Stimulated activated CD4-positive, alpha-beta T cell treated with anti-CD3 and anti-CD28 coated beads, Interleukin-2, amount 100 ng/mL, for 4 hours (primary cell): ENCODE measurements at places on chromosomes 7 and 10.

DNA sequence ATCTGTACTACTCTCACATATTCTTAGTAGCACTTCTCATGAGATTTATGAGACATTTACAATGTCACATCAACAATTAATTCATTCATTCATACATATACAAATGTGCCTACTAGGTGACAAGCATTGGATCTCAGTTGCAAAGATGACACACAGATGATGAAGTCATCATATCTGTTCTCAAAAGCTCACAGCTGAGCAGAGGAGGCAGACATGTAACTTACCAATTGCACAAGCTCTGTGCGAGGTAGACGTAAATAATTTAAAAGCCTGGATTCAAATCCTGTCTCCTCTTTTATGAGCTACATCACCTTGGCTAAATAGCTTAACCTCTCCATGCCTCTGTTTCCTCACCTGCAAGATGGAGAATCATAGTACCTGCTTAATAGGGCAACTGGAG, 109.4 kb upstream of the FAM133B start:
- DNase-seq: no peak

DNA sequence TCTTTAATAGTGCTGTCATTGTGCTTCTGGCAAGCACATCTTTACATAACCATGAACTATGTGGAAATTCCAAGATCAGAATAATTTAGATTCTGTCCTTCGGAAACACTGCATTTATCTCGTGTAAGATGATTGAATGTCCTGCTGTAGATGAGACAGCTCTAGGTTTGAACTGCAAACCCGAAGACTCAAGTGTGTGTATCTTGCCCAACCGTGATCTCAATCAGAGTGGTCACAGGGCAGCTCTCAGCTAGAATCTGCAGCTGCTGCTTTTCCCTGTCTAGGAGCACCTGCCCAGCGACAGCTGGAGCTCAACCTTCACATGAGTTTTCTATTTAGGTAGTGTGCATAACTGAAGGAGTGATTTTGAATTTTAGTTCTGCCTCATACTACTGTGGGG, 17.5 kb upstream of the KIF20B start:
- DNase-seq: no peak

DNA sequence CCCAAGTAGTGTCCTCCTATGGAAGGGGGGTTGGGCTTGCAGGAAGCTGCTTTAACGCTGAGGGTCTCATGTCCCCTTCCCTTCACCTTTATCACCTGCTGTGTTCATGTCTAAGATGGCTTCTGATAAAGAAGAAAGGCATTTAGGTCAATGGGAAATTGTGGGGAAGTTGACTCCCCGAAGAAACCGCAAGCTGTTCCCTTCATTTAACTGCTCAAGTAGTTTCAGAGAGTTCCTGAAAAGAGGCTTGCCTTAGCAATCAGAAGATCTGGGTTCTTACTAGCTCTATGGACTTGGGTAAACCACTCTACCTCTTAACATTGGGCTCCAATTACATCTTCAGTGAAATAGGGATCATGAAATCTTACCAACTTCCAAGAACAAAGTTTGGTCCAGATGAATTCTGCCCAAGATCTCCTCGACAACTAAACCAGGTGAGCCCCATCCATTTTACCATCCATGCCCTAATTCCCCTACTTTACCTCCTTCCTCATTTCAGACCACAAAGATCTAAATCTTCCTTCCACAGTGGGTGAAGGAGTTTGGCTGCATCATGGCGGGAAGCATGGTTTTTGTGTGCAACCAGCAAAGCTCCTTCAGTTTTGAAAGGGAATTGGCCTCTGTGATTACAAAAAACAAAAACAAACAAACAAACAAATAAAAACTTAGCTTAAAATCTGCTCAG, 30.4 kb upstream of the UCN3 start:
- no peak for DNase-seq

DNA sequence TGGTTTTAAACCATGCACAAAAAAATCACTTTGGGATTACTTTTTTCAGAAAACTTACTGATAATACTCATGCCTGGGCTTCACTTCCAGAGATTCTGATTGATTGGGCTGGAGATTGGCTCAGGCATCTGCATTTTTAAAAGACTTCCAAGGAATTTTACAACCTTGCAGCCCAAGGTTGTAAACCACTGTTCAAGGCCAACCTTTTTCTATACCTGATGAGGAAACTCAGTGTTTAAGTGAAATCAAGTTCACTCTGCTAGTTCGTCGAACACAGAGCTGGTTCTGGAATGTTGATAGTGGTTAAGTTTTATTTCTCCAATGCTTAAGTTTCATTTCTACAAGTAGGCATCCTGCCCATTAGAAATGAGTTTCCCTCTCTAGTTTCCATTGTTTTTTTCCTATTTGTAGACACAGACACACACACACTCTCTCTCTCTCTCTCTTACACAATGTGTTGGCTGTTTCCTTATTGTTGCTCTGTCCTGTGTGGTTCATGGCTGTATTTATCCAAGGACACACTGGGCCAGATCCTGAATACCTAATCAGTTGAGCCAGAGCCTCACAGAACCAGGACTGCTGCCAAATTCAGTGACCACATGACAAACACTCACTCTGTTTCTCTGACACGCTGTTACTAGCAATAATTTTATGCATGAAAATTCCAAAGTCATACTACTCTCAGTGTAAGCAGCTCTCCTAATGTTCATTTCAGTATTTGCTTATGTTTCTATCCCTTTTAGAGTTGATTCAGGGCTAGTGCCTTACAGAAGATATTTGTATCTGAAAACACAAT, 3.7 kb upstream of the IFIT1B start:
- no peak for DNase-seq

DNA sequence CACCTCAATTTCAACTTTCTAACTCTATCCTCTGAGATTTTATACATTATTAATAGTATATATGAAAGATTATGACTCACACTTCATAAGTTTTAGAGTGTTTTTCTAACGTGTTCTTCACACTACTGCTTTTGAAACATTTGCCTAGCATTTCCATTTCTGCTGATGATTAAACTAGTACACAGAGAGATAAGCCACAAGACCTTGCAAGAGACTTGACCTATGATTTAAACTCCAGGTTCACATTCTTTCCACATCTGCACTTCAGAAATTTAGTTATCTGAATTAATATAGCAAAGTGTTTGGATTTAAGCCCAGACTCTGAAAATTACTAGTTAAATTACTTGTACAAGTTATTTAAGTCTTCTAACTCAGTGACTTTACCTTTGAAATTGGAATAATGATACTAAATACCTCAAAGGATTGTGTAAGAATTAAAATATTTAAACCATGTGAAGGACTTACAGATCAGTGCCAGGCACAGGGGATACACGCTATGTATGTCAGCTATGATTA, 66.6 kb downstream of the PCLO start:
- no peak for DNase-seq

DNA sequence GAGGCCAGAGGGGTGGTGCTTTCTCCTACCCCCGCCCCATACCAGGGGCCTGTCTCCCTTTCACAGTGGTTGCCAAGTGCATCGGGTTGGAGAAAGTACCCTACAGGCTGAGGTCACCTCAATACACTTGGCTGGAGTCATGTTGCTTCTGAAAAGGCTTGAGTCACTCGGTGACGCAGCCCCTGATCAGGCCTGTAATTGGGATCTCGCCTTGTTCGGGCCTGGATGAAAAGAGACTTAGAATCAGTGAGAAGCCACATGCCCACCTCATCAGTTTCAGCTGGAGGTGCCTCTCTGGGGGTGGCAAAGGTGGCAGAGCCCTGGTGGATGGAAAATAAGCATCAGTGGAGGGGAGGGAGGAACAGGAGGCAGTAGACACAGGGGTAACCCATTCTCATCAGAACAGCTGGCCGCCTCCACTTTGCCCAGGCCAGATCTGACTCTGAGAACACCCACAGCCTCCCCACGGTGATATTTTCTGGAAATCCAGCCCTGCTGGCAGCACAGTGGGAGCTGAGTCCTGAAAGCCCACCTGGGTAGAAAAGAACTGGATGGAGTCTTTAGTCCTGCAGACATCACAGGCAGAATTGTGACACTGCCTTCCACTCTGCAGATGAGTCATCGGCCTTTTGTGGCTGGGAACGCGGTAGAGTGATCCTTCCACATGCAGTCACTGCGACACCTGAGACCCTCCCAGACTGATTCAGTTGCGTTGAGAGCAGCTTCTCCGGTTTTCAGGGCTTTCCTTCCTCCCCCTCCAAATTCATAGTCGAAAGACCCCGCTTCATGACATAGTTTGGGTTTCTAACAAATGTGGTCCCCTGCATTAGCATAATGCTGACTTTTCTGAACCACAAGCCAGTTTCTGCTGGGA, 108.0 kb downstream of the GRK5 start:
- DNase-seq: peak; percentile 77

DNA sequence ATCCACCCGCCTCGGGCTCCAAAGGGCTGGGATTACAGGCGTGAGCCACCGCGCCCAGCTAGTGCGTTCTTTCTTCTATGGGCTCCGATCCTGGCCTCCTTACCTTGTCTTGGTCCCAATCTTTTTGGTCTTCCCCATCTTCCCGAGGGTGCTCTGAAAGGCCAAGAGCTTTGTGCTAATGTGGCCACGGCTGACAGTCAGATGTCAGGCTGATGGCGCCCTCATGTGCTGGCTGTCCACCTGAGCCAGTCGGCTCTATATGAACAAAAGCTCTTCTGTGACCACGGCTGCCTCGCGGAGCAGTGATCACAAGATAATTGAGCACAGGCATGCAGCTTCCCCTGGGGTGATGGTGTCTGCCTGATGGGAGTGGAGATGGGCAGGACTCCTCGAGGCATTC, 11.0 kb upstream of the AHCYL2 start:
- no peak for DNase-seq

- no peak for DNase-seq
Measured at GRCh38 chr10:108409306-108409705, 1244.8 kb upstream of the SORCS1 start.
